ENCODE measurements at places on chromosomes 4 and X.

DNA sequence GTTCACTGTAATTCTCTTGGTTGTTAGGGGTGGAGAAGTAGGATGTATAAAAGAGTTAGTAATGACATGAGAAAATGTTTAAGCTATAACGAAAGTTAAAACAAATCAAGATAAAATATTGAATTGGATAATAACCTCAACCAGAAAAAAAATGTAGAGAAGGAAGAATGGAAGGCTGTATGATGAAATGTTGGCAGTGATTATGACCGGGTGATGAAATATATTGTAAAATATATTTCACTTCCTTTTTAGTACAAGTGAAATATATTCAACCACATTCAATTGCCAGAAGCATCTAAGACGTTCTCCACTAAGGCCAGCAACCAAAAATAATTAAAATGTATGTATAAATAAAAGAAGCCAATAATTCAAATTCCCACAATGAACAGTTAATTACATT lies 309.3 kb upstream of the FGF13 start:
- DNase-seq = no peak

- DNase-seq = no peak
Measured at GRCh38 chr4:154205471-154205870, 286.1 kb downstream of the DCHS2 start.

GRCh38 chrX:67922966-67923365 lies 379.1 kb downstream of the AR start:
- DNase-seq = no peak

- DNase-seq = no peak
Measured at GRCh38 chrX:70096052-70096451, 33.8 kb downstream of the OTUD6A start.

DNA sequence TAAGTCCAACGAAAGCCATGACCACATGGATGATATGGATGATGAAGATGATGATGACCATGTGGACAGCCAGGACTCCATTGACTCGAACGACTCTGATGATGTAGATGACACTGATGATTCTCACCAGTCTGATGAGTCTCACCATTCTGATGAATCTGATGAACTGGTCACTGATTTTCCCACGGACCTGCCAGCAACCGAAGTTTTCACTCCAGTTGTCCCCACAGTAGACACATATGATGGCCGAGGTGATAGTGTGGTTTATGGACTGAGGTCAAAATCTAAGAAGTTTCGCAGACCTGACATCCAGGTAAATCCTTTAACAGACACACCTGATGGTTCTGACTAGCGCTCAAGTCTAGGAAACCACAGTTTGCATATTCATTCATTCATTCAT lies 6.0 kb downstream of the SPP1 start:
- DNase-seq = no peak

DNA sequence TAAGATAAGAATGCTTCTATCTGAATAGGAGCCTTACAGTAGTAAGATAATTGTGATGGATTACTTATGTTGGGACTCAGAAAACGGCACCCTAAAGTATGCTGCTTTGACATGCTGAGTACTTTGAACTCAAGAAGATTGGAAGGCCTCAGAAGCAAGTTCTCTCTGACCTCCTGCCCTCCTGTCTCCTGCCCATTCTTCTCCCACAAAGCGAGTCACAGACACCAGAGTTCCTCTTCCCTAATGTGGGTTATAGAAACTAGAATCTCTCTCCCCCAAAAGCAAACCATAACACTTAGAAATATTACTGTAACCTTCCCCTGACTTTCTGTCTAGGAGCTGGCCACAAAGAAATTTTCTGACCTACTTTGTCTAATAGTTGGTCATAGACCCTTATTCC lies 76.5 kb downstream of the DDIT4L start:
- no peak for DNase-seq

DNA sequence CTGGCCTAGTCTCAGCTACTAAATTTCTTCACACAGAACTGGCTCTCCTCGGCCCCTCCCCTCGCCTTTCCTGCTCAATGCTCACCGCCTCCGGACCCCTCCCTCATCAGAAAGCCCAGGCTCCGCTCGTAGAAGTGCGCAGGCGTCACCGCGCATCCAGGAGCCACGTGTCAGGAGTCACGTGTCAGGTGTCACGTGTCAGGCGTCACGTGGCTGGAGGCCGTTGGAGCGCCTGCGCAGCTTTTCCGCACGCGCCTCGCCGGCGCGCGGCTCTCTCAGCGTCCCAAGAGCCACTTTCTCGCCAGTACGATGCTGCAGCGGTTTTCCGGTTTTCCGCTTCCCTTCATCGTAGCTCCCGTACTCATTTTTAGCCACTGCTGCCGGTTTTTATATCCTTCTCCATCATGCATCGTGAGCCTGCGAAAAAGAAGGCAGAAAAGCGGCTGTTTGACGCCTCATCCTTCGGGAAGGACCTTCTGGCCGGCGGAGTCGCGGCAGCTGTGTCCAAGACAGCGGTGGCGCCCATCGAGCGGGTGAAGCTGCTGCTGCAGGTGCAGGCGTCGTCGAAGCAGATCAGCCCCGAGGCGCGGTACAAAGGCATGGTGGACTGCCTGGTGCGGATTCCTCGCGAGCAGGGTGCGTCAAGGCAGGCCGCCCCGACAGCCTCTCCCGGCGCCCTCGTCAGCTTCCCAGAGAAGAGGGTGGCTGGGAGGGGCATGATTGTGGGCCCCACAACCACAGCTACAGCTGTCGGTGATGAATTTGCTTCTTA lies at the start of gene SLC25A31:
SLC25A31 (plus strand) TSS at position 259 of the 772 bp plus-strand sequence; CDS start at position 405, 146 bp downstream.
- DNase-seq = no peak

DNA sequence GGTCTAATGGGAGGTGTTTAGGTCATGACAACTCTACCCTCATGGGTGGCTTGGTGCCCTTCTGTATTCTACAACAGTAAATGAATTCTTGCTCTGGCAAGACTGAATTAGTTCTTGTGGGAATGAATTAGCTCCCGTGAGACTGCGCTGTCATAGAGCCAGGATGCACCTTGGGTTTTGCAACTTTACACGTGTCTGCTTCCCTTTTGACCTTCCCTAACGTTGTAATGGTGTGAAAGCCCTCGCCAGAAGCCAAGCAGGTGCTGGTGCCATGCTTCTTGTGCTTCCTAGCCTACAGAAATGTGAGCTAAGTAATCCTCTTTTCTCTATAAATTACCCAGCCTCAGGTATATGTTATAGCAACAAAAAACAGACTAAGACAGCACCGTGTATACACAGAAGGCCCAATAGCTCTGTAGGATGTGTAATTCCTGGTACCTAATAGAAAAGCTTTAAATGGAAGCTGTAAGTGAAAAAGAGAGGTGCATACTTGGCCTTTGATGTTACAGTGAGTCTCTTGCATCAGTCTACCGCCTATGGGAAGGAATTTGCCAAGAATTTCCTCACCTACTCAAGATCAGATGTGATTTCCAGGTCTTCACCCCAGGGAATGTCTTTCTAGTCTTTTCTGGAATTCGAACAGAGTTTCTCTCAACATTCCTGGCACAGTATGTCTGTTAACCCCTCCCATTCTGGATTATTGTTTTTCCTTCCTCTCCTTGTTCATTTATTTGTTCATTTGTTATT lies 3.2 kb upstream of the ENPEP start:
- DNase-seq = no peak

GRCh38 chrX:78886550-78886949 lies 58.6 kb upstream of the P2RY10 start:
- DNase-seq = no peak
